Naive thymus-derived CD8-positive, alpha-beta T cell (primary cell): ENCODE measurements at places on chromosomes 13 and 19. TPM values are rescaled to one million over a fixed set of nuclear protein-coding genes. Genes with fewer than 3 reads are reported as not detected.
A peak's percentile ranks its signal among the peaks of the same experiment; 100 is the strongest.

DNA sequence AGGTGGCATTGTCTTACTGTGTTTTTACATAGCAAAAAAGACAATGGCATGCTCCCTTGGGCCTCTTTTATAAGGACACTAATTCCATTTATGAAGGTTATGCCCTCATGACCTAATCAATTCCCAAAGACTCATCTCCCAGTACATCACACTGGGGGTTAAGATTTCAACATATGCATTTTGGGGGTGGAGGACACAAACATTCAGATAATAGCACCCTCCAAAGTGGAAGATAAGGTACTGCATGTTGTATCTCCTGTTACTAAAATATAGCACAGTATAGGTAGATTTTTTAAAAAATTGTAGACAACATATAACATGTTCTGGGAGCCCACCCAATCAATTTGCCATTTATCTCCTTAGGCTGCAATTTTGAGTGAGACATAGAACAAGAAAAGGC, 221.2 kb downstream of the LIG4 start:
- H3K4me3 ChIP-seq, result no peak overlapping the region
- no peak overlapping the region for H3K27ac ChIP-seq
- H3K27me3 ChIP-seq, result no peaks in the 10 kb centered on the region
- no peaks in the 10 kb centered on the region for H3K4me1 ChIP-seq
- DNase-seq, result no peak
- H3K36me3 ChIP-seq, result no peaks in the 10 kb centered on the region

ELSPBP1 gene
- polyA plus RNA-seq, result not detected

IGFL2 gene
- polyA plus RNA-seq, result not detected

- H3K27me3 ChIP-seq, result peaks cover 3% of the 10 kb centered on the region
- H3K27ac ChIP-seq, result peak overlapping the region; percentile 98
- H3K4me3 ChIP-seq, result peak overlapping the region; percentile 98
- peaks cover 58% of the 10 kb centered on the region for H3K4me1 ChIP-seq
- DNase-seq, result peak; percentile 72
Observed at GRCh38 chr13:25286308-25286968, 850 bp downstream of the MTMR6 start.

DNA sequence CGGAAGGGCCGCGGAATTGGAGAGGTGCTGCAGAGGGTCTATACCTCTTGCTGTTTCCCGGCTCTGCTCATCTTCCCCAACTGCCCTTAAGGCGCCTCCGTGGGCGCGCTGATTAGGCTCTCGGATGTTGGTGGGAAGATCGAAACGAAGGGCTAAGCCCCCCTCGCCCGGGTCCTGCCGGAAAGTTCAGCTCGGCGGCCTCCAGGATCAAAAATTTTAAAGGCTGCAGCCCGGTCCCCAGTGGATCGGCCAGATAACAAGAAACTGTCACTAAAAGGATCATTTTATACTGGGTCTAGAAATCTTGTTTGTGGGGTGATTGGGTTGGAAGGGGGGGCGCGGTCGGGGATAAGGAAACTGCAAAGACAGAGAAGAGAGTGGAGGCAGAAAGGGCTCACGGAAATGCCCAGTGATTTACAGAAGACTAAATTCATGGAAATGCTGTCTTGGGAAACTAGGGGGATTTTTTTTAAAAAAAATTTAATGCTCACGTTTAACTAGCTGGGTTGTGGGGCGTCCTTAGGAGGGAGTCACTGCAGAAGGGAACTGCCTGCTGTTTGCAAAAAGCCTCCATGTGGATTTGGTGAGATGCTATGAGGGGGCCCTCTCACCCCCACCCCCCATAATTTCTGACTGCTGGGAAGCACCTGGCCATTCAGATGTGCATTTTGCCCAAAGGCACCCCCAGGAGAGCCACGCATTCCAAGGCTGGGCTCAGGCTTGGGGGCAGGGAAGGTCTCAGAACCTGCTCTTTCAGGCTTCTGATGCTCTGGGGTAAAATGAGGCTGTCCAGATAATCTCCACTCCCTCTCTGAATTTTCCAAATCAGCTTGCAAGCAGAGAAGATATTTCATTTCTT, 7.7 kb downstream of the CDX2 start:
- no peaks in the 10 kb centered on the region for H3K36me3 ChIP-seq
- peak overlapping the region; percentile 61 for H3K4me3 ChIP-seq
- peaks cover 81% of the 10 kb centered on the region for H3K27me3 ChIP-seq
- no peak for DNase-seq

DNA sequence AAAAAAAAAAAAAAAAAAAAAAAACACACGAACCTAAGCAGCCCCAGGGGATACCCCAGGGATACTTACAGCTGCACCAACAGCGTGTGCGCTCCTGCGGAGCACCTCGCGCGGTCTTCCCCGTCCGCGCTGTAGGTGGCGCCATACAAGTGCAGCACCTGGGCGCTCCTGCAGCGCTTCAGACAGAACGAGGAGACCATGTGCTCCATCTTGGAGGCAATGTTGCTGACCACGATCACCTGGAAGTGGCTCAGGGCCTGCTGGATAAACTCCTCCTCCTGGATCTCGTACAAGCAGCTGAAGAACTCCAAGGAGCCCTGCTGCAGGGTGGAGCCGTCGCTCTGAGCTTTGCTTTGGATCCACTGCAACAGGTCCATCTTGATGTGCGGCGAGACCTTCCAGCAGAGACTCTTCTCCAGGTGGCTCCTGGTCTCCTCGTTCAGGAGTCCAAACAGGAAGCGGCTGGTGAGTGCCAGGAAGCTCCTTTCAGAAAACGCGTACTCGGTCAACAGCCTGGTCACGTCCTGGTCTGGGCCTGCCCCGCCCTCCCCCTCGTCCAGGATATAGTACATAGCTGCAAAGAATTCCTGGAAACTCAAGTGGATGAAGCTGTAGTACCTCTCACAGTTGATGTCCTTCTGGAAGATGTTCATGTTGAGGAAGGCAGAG, 14.5 kb downstream of the NLRP12 start:
- no peak for DNase-seq
- no peak overlapping the region for H3K4me3 ChIP-seq
- H3K27ac ChIP-seq, result no peak overlapping the region
- H3K4me1 ChIP-seq, result no peaks in the 10 kb centered on the region

- H3K36me3 ChIP-seq, result peaks cover 44% of the 10 kb centered on the region
- peaks cover 1% of the 10 kb centered on the region for H3K4me1 ChIP-seq
- H3K27me3 ChIP-seq, result no peaks in the 10 kb centered on the region
- no peak for DNase-seq
Observed at GRCh38 chr19:17321655-17322489, 12.5 kb downstream of the DDA1 start.

GRCh38 chr13:78976696-78977095, 317.7 kb upstream of the OBI1 start:
- H3K4me3 ChIP-seq, result no peak overlapping the region
- peaks cover 13% of the 10 kb centered on the region for H3K27me3 ChIP-seq
- no peak overlapping the region for H3K27ac ChIP-seq

REEP6 gene
- polyA plus RNA-seq, result 7.7 TPM

- no peaks in the 10 kb centered on the region for H3K27me3 ChIP-seq
- no peaks in the 10 kb centered on the region for H3K36me3 ChIP-seq
- H3K4me1 ChIP-seq, result peaks cover 30% of the 10 kb centered on the region
- no peak overlapping the region for H3K4me3 ChIP-seq
- no peak overlapping the region for H3K27ac ChIP-seq
- peak; percentile 38 for DNase-seq
Observed at GRCh38 chr13:114140131-114140905, 7.9 kb upstream of the RASA3 start.

- H3K27ac ChIP-seq, result peak overlapping the region; percentile 84
- H3K4me3 ChIP-seq, result peak overlapping the region; percentile 92
- DNase-seq, result no peak
- peaks cover 50% of the 10 kb centered on the region for H3K4me1 ChIP-seq
Observed at GRCh38 chr13:97977982-97978381, 24.5 kb downstream of the IPO5 start.

- H3K4me1 ChIP-seq, result peaks cover 1% of the 10 kb centered on the region
- no peak overlapping the region for H3K4me3 ChIP-seq
- no peaks in the 10 kb centered on the region for H3K27me3 ChIP-seq
- DNase-seq, result no peak
Observed at GRCh38 chr13:113967206-113967720, 6.6 kb downstream of the C13orf46 start.

ASPDH gene
- 1.4 TPM for polyA plus RNA-seq

DNA sequence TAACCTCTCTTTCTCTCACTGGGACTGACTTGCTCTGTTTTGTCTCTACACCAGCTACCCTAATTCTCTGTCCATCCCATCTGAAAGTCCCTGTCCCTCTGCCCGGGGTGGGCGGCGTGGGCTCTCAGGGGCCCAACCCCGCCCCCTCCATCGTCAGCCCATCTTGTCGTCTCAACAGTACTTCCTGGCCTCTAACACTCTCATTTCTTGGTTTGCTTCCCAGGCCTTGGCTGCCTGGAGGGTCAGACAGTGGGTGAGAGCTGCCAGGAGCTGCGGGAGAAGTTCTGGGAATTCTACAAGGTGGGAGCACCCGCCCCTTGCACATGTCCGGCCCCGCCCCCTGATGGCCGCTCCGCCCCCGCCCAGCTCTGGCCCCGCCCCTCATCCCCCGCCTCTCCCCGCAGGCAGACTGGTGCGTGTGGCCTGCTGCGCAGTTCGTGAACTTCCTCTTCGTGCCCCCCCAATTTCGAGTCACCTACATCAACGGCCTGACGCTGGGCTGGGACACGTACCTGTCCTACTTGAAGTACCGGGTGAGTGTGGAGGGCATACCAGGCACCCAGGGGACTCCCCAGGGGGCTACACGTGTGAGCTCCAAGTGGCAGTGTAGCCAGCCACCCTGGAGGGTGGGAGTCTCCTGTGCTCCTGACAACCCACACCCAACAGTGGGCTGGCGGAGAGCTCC, 1.7 kb downstream of the MPV17L2 start:
- peaks cover 28% of the 10 kb centered on the region for H3K4me1 ChIP-seq
- H3K27ac ChIP-seq, result peak overlapping the region; percentile 89
- H3K27me3 ChIP-seq, result no peaks in the 10 kb centered on the region
- H3K4me3 ChIP-seq, result peak overlapping the region; percentile 78
- DNase-seq, result peak; percentile 52

DNA sequence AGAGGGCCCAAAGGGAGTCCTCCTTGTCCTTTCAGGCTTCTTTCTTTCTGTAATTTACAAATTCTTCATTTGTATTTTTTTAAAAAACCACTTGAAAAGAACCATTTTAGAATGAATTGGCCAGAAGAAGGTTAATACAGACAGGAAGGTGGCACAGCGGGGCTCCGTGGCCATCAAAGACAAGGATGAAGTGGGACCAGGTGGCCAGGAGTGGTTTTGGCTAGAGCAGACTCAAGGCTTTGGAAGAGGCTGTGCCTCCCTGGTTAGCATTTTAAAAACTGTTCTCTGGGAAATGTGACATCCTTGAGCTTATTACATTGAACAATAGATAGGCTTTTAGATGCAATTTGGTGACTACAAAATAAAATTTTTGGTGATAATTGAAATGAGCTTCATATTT, 48.4 kb downstream of the ATP8A2 start:
- no peak for DNase-seq
- H3K4me1 ChIP-seq, result no peaks in the 10 kb centered on the region
- H3K27me3 ChIP-seq, result peaks cover 69% of the 10 kb centered on the region

GRCh38 chr19:48945817-48946216, 8.9 kb upstream of the BAX start:
- peaks cover 6% of the 10 kb centered on the region for H3K36me3 ChIP-seq
- H3K4me1 ChIP-seq, result no peaks in the 10 kb centered on the region
- no peak for DNase-seq
- no peak overlapping the region for H3K4me3 ChIP-seq
- H3K27me3 ChIP-seq, result no peaks in the 10 kb centered on the region

- no peaks in the 10 kb centered on the region for H3K36me3 ChIP-seq
- H3K27ac ChIP-seq, result no peak overlapping the region
- peaks cover 29% of the 10 kb centered on the region for H3K27me3 ChIP-seq
- DNase-seq, result peak; percentile 83
Observed at GRCh38 chr19:35509861-35510625, 3.4 kb downstream of the DMKN start.

ZNF383 gene
- 15.1 TPM for polyA plus RNA-seq

DNA sequence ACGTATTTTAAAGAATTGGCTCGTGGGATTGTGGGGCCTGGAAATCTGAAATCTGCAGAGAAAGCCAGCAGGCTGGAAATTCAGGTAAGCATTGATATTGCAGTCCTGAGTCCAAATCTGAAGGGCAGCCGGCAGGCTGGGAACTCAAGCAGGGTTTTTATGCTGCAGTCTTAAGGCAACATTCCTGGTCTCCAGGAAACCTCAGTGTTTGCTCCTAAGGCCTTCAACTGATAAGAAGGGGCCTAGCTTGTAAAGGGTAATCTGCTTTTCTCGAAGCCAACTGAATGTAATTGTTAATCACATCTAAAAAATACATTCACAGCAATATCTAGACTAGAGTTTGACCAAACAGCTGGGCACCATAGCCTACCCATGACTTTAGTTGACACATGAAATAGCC, 154.4 kb downstream of the EFNB2 start:
- no peak for DNase-seq
- H3K36me3 ChIP-seq, result no peaks in the 10 kb centered on the region
- H3K27ac ChIP-seq, result no peak overlapping the region

DNA sequence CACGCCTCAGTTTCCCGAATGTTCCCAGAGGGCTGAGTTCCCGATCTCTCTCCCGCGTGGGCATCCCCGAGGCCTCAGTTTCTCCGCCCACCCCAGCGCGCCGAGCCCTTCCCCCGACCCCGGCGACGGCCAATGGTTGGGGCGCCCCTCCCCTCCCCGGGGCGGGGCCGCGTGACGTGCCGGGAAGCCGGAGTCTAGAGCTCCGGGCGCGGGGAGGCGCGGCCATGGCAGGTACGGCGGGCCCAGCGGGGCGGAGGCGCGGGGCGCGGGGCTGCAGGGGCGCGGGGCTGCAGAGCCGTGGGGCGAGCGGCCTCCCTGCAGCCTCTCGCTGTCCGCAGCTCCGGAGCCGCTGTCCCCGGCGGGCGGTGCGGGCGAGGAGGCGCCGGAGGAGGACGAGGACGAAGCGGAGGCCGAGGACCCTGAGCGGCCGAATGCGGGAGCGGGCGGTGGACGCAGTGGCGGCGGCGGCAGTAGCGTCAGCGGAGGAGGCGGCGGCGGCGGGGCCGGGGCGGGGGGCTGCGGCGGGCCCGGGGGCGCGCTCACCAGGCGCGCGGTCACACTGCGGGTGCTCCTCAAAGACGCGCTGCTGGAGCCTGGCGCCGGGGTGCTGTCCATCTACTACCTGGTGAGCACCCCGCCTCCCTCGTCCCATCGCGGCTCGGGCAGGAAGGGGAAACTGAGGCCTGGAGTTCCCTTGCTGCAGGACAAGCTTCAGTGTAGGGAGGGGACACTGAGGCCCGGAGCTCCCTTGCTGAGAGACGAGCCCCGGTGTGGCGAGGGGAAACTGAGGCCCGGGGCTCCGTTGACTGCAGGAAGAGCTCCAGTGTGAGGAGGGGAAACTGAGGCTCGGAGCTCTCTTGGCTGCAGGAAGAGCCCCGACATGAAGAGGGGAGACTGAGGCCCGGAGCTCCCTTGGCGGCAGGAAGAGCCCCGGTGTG, at the start of gene MPND:
Gene MPND (plus strand): TSS at position 193 of the 938 bp plus-strand sequence. CDS start 32 bp downstream, at position 225.
- H3K27me3 ChIP-seq, result peaks cover 2% of the 10 kb centered on the region
- no peaks in the 10 kb centered on the region for H3K36me3 ChIP-seq
- peak; percentile 93 for DNase-seq
- peak within 1 kb of the TSS; percentile 95 for H3K4me3 ChIP-seq
- peak within 1 kb of the TSS; percentile 94 for H3K27ac ChIP-seq
- H3K4me1 ChIP-seq, result peaks cover 31% of the 10 kb centered on the region

FFAR3 gene
- polyA plus RNA-seq, result not detected

- H3K4me1 ChIP-seq, result no peaks in the 10 kb centered on the region
- no peaks in the 10 kb centered on the region for H3K27me3 ChIP-seq
- H3K27ac ChIP-seq, result no peak overlapping the region
- H3K4me3 ChIP-seq, result no peak overlapping the region
Observed at GRCh38 chr19:33446330-33447293, 73.1 kb downstream of the CEBPG start.

KASH5 gene
- polyA plus RNA-seq, result not detected
